ENCODE measurements at places on chromosomes 7 and 10. TPM values are rescaled to one million over a fixed set of nuclear protein-coding genes. Genes with fewer than 3 reads are reported as not detected.

The CUX1 gene
- 123 TPM for total RNA-seq

The RSPH10B gene
- 0.31 TPM for total RNA-seq

The ZNF804B gene
- total RNA-seq, result not detected

The ADCYAP1R1 gene
- total RNA-seq, result 8.3 TPM

The SLC26A5 gene
- total RNA-seq, result 0.21 TPM

The CRHR2 gene
- total RNA-seq, result 0.51 TPM

The ZMIZ1 gene
- total RNA-seq, result 31.6 TPM

The UNCX gene
- total RNA-seq, result not detected

The POLR3A gene
- total RNA-seq, result 23.6 TPM

The EEF1AKMT2 gene
- total RNA-seq, result 30.7 TPM

The PTPN20 gene
- 3.0 TPM for total RNA-seq

The GRM3 gene
- not detected for total RNA-seq

The GARIN1A gene
- 0.10 TPM for total RNA-seq
